Cardiac atrium fibroblast (primary cell): ENCODE measurements at places on chromosomes 4 and X. TPM values are rescaled to one million over a fixed set of nuclear protein-coding genes. Genes with fewer than 3 reads are reported as not detected.

The SYTL4 gene
- total RNA-seq = 3.1 and 6.0 TPM in 2 replicates

The ASB9 gene
- total RNA-seq = 0.18 TPM in 1 of 2 replicates, not detected in the other

The RAB41 gene
- total RNA-seq = not detected in 2 replicates

The LRRC66 gene
- 0.18 and 0.32 TPM in 2 replicates for total RNA-seq

The SYN1 gene
- total RNA-seq = 3.6 and 13.9 TPM in 2 replicates

The UNC5C gene
- total RNA-seq = 4.3 and 10.7 TPM in 2 replicates

The MAGIX gene
- total RNA-seq = 4.4 and 5.6 TPM in 2 replicates

The SMIM10 gene
- 1.1 and 4.5 TPM in 2 replicates for total RNA-seq

The CXCL11 gene
- not detected in 2 replicates for total RNA-seq

The PPP4R3C gene
- not detected in 2 replicates for total RNA-seq

The SOD3 gene
- total RNA-seq = 23.6 and 32.6 TPM in 2 replicates

The IL2 gene
- total RNA-seq = not detected in 2 replicates

The SMPX gene
- not detected in 2 replicates for total RNA-seq

The APLN gene
- 31.4 and 52.8 TPM in 2 replicates for total RNA-seq

The SPRY1 gene
- 189 and 258 TPM in 2 replicates for total RNA-seq

The PRR32 gene
- not detected in 2 replicates for total RNA-seq

The FAM114A1 gene
- 289 and 302 TPM in 2 replicates for total RNA-seq

The TMSB4X gene
- 3,604 and 6,479 TPM in 2 replicates for total RNA-seq

The CDX4 gene
- not detected in 2 replicates for total RNA-seq

The DCLK2 gene
- total RNA-seq = 1.8 and 2.3 TPM in 2 replicates

The P2RY8 gene
- not detected in 2 replicates for total RNA-seq

The CHM gene
- total RNA-seq = 12.6 and 14.4 TPM in 2 replicates

The GPR173 gene
- 1.3 TPM in 2 replicates for total RNA-seq

The ANTXR2 gene
- total RNA-seq = 22.2 and 33.0 TPM in 2 replicates

The TMEM144 gene
- total RNA-seq = 1.4 and 7.5 TPM in 2 replicates

The H2BW2 gene
- total RNA-seq = not detected in 2 replicates

The TRMT2B gene
- 5.2 and 8.7 TPM in 2 replicates for total RNA-seq

The EGFL6 gene
- not detected in 2 replicates for total RNA-seq

The SHOX gene
- not detected in 2 replicates for total RNA-seq

The ADGRL3 gene
- total RNA-seq = 0.90 and 13.3 TPM in 2 replicates

The HSD17B13 gene
- total RNA-seq = not detected in 2 replicates

The PAGE4 gene
- total RNA-seq = not detected in 2 replicates

The IQCM gene
- total RNA-seq = not detected in 2 replicates

The WAS gene
- not detected in 2 replicates for total RNA-seq
